Midbrain (tissue), 1 donor: ENCODE measurements at places on chromosomes 2 and 18.

- DNase-seq: no peak
Measured at GRCh38 chr2:69020496-69021426, 7.8 kb downstream of the ANTXR1 start.

DNA sequence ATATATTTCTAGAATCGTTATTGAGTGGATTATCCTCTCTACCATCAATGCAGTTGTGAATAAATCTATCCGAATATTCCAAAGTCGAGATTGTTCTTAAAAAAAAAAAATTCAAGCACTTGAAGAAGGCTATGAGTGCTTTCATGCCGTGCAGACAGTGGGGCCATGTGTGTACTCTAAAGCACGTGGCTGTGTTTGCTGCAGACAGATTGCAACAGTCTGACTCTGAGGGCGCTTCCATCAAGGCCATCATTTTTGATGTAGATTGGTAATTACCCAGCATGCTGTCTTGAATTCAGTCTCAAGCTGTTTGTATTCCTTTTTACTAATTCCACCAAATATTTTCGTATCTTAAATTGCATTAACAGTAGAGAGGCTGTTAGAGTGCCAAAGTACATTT lies 325.9 kb upstream of the LINC00305 start:
- no peak for DNase-seq

GRCh38 chr2:136325844-136326331 lies 207.9 kb upstream of the CXCR4 start:
- DNase-seq: no peak

GRCh38 chr2:235951493-235951892 lies 216.7 kb downstream of the GBX2 start:
- DNase-seq: no peak

- DNase-seq: no peak
Measured at GRCh38 chr2:97673182-97673914, 3.8 kb downstream of the C2orf92 start.

DNA sequence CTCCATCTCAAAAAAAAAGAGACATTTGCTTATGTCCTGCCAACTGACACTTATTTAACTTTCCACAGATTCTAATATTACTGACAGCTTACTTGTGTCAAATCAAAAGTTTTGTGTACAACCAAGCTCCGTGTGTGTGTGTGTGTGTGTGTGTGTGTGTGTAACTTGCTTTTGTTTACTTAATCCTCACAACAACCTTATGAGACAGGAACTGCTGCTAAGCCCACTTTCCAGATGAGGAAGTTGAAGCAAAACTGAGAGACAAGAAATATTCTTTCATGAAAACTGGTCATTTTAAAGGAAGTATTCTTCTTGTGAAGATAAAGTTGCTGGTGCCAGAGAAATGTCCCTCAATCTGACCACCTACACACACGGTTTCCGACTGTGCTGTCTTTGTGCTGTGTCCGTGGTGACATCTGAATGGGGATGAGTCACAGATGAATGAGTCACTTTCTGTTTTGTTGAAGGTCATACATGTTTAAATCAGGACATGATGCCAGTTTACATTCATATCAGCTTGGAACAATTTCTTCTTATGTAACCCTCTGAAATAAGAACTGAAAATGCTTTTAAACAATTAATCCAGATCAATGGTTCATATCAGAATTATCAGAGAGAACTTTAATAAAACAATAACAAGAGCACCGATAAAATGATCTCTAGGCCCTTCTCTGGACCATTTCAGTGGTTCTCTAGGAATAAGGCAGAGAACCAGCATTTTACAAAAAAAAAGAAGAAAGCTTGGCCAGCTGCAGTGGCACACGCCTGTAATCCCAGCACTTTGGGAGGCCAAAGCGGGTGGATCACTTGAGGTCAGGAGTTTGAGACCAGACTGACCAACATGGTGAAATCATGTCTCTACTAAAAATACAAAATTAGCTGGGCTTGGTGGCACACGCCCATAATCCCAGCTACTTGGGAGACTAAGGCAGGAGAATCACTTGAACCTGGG lies 95.5 kb downstream of the THNSL2 start:
- no peak for DNase-seq

- no peak for DNase-seq
Measured at GRCh38 chr2:50680646-50681045, 351.3 kb downstream of the NRXN1 start.

DNA sequence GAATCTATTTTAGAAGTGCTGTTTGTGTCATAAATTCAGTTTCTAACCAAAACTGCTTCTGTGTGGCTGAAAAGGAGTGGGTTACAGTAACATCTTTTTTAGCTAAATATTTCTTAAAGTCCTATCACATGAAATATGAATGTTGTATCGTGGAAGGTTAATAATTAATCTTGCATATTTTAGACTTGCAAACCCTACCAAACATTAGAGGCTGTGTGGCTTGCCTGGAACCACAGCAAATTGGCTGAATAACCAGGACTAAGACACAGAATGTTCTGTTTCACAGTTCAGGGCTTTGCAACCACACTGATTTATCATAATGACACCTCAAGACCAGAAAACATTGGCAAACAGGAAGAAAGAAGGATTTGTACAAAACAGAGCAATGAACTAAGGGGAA lies 208.9 kb upstream of the CNTNAP5 start:
- DNase-seq: no peak

GRCh38 chr18:61998957-61999356 lies 106.2 kb upstream of the RNF152 start:
- no peak for DNase-seq

GRCh38 chr18:80232710-80233109 lies 14.6 kb downstream of the PARD6G start:
- DNase-seq: no peak

- no peak for DNase-seq
Measured at GRCh38 chr18:62399781-62400308, 74.7 kb downstream of the TNFRSF11A start.

DNA sequence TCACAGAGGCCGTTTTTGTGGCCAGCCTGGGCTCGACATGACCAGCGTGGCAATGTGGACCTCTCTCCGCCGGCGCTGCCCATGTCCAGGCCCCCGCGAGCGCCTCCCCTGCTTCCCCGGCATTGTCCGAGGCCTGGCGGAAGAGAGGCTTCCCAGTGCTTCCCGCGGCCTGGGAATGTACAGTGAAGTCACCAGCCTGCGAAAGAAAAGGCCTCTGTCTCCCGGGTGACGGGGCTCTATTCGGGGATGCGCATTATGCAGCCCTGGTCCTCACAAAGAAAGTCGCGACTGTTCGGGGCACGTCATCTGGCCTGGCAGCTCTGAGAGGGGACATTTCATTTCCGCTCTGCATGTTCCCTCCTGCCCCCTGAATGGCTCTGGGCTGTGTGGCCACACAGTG lies 109.2 kb upstream of the AGAP1 start:
- DNase-seq: peak; percentile 89

DNA sequence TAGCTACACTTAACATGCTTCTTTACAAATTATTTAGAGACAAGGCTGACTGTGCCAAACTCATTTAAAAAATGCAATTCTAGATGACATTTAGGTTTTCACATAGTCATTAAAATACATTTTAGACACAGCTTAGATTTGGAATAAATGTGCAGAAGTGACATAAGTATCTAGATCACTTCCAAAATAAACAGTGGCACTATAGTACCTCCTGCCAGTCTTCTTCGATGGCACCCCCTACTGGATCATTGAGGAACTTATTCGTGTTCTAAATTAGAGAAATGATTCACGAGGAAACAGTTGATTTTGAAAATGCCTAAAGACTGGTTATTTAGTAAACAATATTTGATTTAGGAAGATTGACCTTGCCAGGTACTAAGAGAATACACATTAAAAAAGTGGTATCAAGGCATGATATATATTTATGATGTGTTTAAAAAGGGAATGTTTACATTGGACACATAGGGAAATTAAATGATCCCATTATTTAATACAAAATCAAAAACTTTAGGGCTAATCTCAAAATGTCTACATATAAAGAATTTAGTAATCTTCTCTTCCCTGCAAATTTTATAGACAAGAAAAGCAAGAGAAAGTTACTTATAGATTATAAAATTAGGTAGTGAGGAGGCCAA lies 323.9 kb downstream of the XIRP2 start:
- DNase-seq: peak; percentile 63

DNA sequence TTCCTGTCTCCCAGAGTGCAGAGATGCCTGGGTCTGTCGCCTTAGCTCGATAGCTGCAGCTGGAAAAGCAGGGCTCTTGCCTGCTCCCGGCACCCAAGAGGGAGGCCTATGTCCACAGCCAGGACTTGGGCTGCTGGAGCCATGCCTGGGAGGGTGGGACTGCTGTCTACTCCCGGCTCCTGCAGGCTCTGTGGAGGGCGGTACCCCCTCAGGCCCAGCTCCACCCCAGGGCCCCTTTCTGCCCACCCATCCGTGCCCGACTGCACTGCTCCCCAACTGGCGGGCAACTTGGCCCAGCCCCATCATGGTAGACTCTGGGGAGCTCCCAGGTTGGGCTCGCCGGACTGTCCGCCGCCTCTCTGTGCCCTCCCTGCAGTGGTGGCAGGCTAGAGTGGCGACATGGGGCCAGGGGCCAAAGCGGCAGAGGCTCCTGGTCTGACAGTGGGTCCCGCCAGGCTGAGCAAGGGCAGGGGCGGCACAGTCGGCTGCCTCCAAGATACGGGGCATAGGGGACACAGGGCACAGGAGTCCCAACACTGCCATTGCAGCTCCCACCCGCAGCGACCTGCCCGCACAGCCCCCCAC lies 901.0 kb downstream of the CCDC85A start:
- no peak for DNase-seq

DNA sequence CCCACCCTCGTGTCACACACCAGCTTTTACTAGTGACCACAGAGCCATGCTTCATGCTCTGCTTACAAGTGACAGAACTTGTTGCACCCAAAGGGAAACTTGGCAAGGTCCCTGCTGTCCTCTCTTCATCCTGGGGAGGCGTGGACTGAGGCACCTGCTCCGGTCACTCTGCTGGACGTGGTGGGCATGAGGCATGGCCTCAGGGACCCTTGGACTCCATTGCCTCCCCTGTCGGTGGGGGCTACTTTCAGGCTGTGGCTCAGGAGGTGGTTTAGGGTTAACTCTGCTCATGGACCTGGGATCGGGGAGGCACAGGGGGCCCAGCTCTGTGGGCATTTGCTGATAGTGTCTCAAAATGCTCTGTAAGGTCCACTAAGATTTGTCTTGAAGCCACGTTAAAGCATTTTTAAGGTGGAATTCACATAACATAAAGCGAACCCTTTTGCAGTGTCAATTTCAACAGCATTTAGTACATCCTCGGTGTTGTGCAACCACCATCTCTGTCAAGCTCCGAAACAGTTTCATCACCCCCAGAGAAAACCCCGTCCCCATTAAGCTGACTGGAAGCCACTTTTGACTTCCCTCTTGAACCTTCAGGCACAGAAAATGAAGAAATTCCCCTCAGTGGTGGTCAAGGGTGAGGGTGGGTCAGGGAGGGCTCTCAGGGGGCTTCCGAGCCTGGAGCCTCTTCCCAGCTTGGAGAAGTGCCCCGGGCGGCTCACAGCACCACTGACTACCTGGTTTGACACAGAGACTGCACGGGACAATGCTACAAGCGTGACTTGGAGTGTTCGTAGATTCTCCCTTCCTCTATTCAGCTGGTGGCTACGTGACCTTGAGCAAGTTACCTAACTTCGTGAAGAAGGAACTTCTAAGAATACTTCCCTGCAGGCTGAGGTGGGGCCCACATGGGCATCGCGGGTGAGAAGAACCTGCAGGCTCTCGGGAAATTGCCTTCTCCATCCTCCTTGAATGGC lies 100.0 kb upstream of the HDAC4 start:
- DNase-seq: no peak

GRCh38 chr18:79616651-79617510 lies 62.7 kb upstream of the CTDP1 start:
- no peak for DNase-seq

DNA sequence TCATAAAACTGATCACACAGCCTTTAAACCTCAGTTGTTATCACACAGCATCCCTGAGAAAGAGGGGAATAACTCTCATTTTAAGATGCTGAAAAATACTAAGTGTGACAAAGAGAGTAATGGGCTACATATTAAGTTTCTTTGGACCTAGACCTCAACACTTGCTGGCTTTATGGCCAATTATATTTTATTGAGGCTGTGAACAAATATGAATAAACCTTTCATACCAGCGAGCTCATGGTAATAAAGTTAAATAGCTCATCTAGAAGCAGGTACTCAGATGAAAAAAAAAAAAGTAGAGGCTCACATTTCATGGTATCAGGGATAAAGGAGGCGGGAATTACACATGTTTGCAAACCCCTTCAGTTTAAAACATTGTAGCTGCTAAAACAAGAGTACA lies 75.7 kb downstream of the DOCK10 start:
- DNase-seq: no peak

DNA sequence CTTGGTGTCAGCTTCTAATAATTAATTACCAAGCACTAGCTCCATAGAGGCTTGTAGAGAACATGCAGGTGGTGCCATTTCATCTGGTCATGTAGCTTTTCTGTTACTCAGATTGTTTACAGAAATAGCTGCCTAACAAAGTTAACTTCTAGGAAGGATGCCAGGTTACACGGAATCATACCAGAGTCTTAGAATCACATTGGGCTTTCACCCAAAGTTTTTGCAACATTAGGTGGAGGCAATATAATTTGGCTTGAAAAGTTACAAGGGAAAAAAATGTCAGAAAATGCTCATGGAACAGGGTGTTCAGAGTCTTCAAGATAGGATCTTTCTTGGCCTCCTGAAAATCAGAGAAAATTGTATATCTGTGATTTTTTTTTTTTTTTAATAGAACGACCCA lies 135.6 kb downstream of the ARHGAP15 start:
- DNase-seq: no peak

DNA sequence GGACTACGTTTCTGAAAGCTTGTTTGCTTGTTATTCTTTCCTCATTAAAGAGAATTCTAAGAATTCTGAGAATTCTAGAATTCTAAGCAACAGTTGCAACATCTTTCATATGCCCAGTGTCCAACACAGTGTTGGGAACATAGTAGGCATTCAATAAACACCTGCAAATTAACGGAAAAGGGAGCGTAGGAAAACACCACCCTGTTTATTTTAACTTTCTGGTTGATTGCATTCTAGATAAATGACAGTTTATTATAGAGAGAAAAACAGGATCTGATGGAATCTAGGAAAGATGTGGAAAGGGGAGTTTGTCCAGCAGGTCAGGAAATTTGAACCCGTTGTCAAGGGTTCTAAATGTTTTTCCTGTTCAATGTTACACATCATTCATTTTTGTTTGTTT lies 24.2 kb upstream of the EFEMP1 start:
- DNase-seq: no peak

DNA sequence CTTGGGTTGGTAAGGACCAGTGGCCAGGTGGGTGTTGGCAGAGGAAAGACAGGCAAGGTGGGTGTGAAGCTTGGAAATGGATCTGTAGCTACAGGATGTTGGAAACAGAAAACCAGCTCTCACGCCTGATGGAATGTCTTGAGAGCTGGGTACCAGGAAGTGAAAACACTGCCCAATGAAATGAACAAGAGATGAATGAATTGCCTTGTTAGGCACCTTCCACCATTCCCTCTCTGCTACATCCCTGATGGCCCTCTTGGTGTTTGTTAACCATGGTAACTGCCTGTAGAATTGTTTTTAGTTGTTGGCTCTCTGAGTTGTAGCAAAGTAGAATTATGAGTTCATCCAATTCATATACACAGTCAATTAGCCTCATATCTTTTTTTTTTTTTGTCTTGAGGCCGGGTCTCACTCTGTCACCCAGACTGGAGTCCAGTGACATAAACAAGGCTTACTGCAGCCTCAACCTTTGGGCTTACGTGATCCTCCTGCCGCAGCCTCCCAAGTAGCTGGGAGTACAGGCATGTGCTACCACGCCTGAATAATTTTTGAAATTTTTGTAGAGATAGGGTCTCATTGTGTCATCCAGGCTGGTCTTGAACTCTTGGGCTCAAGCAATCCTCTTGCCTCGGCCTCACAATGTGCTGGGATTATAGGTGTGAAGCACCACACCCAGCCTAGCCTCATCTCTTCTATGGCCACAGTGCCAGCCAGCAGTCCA lies 9.5 kb downstream of the KCMF1 start:
- no peak for DNase-seq

- peak; percentile 52 for DNase-seq
Measured at GRCh38 chr2:231674587-231675338, 33.6 kb upstream of the PTMA start.
